ENCODE measurements at places on chromosomes 3 and 15.

- DNase-seq, result no peak
These were observed 14.9 kb downstream of the IGSF10 start for GRCh38 chr3:151446002-151446340.

DNA sequence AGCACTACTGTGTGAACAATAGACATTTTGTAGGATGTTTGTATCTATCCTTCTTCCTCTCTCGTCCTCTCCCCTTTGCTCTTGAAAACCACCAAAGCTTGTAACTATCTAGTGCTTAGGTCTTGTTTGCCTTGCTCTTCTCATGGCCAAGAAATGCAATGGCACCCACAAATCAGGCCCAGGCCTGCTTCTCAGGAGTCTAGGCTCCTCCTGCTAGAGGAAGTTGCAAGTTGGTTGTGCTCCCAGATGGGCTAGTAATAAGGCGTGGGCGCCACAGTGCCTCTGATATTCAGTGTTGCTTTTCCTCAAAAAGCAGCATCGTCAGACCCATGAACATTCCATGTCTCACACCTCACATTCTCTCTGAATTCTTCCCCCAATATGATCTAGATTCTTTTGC lies 28.7 kb downstream of the ZNF385D start:
- no peak for DNase-seq

GRCh38 chr3:146747051-146747450 lies 141.9 kb upstream of the PLSCR5 start:
- no peak for DNase-seq

DNA sequence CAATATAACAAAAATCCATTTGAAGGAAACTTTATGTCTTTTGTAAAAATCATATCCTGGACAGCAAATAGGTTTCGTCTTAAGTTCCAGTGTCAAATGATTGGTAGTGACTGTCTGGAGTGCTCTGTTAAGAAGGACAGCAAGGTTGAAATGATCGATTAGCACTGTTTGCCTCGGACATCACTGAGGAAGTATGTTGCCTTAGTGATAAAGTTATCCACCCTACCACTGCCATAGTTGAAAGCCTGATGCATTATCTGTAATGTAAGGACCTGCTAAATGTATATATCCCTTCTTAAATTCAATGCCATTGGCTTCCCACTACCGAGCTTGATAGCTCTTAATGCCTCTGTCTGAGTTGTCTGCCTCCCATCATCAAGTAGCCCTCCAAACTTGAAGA lies 70.0 kb downstream of the CFAP20DC start:
- DNase-seq, result no peak

DNA sequence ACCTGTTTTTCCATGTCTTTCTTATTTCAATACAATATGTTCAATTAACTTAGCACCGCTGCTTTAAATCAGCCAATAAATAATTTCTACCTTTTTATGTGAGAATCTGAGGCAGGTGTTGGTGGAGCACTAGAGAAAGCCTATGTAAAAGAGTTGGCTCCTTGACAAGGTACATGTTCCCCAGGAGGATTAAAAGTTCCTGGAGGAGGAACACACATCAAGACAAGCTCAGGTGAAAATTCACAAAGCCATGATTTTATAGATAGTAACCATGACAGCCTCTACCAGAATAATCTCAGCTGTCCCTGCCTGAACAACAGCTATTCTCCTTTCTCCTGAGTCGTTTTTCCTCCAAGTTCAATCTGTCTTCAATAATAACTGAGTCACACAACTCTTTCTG lies 3.4 kb upstream of the ZBED2 start:
- DNase-seq, result no peak

DNA sequence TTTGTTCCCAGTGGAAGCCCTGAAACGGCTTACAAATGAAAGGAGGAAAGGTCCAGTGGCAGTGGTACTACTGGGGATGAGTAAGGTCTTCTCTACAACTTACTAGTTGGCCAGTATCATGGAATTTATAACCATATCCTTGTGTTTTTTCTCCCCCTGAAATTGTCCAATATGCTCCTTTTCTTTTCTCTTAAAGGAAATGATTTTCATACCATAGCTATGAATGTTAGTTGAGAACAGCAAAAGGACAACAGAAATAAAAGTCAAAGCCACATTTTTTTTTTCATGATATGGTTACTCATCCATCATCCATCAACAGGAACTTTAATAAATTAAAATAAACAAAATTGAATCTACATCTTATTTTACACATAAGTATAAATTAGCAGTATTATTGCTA lies 450.4 kb downstream of the MFSD1 start:
- DNase-seq, result peak; percentile 42

- peak; percentile 47 for DNase-seq
These were observed 20.5 kb downstream of the BOC start for GRCh38 chr3:113231827-113232253.

GRCh38 chr3:55476515-55476914 lies 10.6 kb downstream of the WNT5A start:
- no peak for DNase-seq

DNA sequence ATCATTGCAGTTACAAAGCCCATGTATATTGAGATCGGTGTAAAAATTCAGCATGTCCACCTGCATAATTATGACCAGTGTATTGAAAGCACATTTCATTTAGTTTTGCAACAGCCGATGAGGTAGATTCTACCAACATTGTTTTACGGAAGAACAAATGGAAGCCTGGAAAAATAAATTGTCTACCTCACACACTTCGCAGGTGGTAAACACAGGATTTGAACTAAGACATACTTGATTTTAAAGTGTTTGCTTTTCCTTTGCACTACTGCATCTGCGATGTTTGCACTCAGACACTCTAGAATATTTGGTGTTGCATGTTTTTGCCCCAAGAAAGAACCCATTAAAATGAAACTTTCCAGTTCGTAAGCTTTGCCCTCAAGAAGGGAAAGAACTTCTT lies 148.4 kb downstream of the PGPEP1L start:
- DNase-seq, result no peak

- DNase-seq, result no peak
These were observed 81.3 kb upstream of the NAALADL2 start for GRCh38 chr3:174777813-174778212.

- no peak for DNase-seq
These were observed 35.0 kb downstream of the GSK3B start for GRCh38 chr3:120059081-120059864.

DNA sequence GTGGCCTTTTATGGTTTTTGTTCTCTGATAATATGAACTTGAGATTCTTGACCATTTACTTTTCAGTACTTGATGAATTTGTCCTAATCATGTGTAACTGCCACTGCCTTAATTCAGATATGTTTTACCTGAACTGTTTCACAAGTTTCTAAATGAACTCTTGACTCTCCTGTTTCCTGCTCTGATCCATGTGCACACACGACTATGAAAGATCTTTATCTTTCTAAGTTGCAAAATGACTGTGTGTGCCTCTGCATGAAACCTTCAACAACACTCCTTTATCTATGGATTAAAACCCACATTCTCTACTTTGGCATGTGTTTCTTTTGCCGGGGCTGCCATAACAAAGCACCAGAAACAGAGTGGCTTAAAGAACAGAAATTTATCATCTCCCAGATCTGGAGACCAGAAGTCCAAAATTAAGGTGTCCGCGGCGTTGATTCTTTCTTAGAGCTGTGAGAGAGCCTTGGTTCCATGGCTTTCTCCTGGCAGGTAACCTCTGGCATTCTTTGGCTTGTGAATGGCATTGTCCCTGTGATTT lies 275.0 kb downstream of the ADAMTSL3 start:
- no peak for DNase-seq

- no peak for DNase-seq
These were observed 182.7 kb downstream of the MEIS2 start for GRCh38 chr15:36917411-36918267.

DNA sequence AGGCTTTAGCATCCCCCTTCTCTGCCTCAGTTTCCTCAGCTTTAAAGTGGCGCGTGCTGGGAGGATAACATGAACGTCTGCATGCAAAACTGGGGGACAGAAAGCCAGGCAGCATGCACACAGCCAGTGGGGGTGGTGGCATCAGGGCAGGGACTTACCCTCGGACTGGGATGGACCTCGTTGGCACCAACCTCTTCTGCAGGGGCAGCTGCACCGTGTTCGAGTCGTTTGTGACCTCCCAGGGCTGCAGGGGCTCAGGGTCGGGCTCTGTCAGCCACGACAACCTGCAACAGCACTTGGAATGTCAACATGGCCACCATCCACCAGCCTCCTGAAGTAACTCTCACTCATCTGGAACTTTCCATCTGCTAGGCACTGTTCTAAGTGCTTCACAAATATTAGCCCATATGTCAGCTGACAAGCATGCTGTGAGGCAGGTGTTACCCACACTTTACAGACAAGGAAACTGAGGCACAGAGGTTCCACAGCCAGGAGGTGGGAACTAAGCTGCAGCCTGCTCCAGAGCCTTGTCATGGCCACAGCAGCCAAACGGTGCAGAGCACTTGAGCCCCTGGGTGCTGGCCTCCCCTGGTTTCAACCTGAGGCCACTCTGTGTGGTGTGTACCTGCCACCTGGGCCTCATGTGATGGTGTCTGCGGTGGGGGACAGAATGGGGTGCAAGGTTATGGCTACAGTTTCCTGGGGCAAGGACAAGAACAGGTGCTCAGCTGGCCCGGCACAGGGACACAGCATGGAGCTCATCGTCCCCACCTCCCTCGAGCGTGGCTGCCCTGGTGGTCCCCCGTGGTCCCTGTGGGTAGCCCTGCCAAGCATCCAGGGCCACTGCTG lies 6.7 kb downstream of the C3orf22 start:
- DNase-seq, result no peak

GRCh38 chr15:47726399-47726823 lies 9.1 kb downstream of the SEMA6D start:
- DNase-seq, result no peak

DNA sequence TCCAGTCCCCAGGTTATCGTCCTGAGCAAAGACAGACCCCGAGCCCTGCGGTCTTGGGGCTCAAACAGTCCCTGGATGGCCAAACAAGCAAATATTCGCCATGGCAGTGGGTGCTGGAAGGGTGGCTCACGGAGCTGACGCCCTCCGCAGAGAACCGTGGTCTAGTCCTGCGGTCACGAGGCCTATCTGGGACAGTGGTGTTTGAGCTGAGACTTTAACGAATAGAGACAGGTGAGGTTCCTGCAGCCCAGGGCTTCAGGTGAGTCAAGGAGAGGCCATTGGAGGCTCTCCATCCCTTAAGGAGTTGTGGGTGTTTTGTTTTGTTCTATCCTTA lies 399 bp upstream of the SUCLG2 start:
- DNase-seq, result no peak

DNA sequence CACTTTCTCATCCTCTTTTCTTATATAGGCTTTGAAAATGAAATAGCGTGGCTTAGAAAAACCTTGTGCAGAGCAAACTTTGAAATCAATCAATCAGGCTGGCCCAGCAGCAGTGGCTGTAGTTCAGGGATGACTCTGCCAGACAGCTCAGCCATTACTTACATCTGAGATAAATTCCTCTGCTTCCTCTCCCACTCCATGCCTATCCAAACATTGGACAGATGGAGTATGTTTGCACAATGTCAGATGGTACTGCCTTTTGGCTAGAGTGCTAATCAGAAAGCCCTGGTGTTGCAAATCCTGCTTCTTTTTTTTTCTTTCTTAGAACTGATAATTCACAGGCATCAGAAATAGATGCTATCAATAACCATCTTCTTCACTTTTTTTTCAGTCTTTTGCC lies 1065.1 kb downstream of the AGBL1 start:
- no peak for DNase-seq

DNA sequence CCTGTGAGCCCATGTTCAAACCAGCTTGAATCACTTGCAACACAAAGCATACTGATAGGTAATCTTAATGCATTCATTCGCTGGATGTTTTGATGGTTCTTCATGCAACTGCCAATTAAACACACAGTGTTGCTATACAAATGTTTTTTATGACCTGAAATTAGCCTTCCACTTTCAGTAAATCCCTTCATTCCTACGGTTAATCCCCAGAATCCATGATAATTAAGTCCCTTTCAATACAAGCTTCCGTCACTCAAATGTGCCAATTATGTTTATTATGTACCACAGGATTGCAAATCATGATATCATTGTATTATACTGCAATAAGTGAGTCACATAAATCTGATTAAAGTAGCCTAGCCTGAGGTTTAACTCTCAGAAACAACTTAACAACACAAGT lies 14.5 kb upstream of the LYZL4 start:
- no peak for DNase-seq

DNA sequence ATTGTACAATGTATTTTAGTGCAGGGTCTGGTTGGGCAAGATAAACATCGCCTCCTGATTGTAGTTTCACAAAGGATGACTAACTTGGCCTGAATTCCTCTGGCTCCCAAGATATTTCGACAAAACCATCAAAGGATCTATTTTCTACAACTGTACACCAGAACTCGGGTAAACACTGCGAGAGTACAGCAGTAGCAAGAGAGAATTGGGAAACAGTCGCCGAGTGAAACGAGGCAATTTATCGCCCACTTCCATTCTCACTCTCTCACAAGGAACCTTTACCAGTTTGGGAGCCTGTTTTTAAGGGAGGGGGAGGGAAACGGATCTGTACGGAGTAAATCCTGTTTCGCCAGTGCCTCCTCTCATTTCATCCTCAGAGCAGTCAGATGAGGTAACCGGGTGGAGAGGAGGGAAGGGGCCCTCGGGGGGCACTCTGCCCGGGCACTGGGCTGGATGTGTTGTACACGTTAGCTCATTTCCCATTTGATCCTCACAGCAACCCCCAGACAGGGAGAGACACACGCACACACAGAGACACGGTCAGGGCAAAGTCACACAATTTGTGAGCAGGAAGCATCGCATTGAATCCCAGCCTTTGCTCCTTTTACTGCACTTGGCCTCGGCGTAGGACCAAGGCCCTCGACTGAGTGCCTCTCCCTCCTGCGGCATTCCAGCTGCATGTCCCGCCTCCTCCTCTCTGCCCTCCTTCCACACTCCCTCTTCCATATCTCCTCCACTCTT lies 120.1 kb downstream of the LIPC start:
- DNase-seq, result peak; percentile 76

DNA sequence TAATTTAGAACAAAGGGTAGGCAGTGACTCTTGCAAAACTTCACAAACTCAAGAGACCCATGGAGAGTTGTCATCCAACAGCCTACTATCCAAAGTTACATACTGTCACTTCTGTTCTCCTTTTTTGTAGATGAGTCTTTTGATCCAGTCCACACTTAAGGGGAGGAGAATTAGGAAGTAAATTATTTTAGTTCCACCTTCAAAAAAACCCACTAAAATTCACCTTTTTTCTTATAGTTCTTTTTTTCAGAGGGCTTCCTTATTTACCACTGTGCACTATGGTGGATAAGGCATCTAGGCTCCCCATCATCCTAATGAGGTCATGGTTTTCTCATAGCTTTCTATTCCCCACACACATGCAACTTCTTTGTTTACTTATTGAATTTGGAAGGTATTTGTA lies 8.6 kb upstream of the TCAIM start:
- no peak for DNase-seq

- no peak for DNase-seq
These were observed 34.0 kb downstream of the ZNF106 start for GRCh38 chr15:42456971-42457370.

DNA sequence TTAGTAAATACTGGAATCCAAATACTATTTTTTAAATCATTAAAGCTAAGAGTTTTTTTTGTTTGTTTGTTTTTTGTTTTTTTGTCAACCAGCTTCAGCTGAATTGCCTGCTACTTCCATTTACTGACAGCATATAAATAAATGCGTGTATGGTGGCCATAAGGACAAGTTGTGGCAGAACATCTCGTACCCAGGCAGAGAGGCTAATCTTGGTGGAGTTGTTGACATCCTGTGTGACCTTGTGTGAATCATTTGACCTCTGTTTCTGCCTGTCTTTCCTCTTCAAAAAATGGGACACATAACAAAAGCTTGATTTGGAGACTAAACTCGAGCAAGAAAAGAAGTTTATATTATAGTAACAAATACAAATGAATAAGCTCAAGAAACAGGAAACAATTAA lies 734.2 kb downstream of the MCTP2 start:
- DNase-seq, result no peak
